ENCODE measurements at places on chromosomes 4 and X.

DNA sequence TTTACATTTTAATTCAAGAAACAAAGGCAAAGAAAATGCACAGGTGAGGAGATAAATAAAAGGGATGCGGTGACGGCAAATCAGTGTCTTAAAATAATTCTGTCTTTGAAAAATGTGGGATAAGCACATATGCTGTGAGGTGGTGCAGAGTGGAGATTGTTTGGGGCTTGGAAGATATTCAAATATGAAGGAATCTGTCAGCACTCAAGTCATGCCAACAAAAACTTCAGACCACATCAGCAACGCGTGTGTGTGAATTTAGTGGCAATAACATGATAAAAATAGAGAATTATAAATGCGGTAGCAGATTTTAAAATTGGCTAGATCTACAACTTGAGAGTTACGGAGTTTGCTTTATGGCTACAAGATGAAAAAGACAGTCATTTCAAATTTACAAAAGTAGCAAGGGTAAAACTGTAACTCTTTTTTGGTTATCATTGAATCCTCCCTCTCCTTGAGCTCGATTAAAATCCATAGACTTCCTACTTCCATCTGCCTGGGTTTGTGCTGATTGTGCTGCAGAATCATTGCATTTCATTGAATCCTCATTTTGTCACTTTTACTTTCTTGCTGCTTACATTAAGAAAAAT is 71.5 kb upstream of the VCX2 start:
- DNase-seq, result no peak

- no peak for DNase-seq
These were observed 14.5 kb upstream of the EXOC1 start for GRCh38 chr4:55838952-55839351.

GRCh38 chrX:47644557-47645091 is 5.7 kb downstream of the ELK1 start:
- peak; percentile 26 for DNase-seq

GRCh38 chrX:68429216-68429615 is 4.1 kb downstream of the OPHN1 start:
- DNase-seq, result peak; percentile 69

- no peak for DNase-seq
These were observed 12.2 kb upstream of the FMR1 start for GRCh38 chrX:147899379-147900114.

Measured in HCEC 1CT (cell line).